Brain pericyte (primary cell): ENCODE measurements at places on chromosomes 16 and 17.

GRCh38 chr17:32319548-32319905, 22.4 kb downstream of the C17orf75 start:
- no peak for DNase-seq

GRCh38 chr16:69411064-69411985, 13.1 kb upstream of the CYB5B start:
- no peak for DNase-seq

DNA sequence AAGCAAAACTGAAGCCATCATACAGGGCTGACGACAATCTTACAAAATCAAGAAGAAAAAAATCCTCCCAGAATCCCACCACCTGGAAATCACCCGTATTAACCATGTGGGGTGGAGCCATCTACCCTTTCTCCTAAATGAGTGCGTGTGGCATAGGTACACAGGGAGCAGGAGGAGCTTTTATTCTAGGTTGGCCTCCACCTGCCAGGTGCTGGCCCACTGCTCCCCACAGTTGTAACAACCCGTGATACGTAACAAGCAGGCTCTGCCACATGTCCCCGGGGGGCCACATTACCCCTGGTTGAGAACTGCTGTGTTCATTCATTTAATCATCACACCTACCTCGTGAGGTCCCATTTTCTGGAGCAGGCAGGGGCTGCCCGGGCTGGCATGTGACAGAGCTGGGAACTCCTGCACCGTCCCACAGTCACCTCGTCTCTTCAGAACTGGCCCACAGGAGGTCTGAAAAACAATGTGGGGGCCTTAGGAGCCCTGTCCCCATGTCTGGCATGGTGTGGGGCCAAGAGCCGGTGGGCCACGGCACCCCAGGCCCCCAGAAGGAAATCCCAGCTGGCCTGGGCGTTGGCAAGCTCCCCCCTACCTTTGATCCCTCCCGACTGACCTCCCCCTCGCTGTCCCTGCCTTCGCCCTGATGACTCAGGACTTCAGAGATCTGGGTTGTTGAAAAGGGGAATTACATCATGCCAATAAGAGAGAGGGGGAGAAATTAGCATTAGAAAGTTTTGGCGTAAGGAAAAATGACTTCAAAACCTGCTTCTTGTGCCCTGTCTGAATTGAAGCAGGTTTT, 12.9 kb downstream of the CMIP start:
- DNase-seq: no peak

GRCh38 chr17:81395600-81396277, 482 bp downstream of the BAHCC1 start:
- DNase-seq: no peak

- no peak for DNase-seq
Observed at GRCh38 chr17:61306003-61306402, 93.6 kb upstream of the TBX2 start.

DNA sequence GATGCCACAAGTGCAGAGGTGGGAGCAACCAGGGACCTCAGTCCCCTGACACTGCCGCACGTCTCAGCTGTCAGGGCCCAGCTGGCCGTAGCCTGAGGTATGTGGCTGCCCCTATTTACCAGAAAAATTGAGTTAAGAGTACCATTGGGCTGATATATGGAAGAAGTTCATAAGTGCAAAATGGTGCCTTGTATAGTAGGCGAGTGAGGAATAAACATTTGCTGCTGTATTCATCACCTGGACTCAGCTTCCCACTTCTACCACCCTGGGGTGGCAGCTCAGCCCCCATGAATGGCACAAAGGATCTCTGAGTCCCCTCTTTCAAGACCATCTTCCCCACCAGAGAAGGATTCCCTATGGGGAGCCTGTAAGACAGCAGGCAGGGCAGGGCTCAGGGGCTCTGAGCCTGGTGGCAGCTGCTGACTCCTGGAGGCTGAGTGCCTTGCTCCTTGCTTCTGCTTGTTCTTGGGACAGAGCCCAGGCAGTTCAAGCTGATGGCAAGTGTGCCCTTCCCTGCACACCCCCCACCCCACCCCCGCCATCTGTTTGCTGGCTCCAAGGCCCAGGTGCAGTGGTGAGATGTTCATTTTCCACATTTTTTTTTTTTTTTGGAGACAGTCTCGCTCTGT, 29.0 kb downstream of the TRPV2 start:
- no peak for DNase-seq

DNA sequence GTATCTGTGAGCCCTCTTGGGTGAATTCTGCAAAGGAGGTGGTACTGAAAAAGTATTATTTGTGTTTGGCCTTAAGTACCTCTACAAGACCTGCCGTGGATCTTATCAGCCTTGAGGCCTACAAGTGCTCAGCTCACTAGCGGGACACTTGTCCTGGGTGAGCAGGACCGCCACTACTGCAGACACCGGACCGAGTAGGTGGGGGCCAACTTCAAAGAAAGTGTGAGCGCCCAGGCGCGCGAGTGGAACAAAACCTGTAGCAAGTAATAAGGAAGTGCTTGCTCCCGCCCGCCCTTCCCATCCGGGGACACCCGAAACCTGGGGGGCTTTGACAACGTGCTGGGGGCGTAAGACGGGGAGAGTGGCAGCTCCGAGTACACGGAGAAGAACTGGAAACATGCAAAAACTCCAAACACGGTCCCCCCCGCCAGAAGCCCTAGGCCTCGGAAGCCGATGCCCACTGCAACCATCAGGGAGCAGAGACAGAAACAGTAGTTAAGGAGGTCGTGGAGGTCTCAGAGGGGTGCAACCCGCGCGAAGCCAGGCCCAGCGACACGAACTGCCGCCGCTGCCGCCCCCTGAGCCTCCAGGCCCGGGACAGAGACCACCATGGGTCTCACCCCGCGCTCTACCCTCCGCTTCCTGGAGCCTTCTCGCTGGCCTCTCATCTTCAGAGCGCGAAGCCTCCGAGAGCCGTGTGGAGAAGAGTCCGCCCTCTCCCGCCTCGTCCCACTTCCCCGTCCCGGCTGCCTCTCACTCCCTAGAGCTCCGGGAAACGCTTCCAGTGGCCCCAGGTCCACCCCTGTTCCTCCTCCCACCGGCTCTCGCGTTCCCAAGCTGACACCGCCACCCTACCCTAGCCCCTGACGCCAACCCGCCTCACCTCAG, 537 bp downstream of the CNOT1 start:
- no peak for DNase-seq

GRCh38 chr17:2090210-2090641, 35.3 kb downstream of the HIC1 start:
- DNase-seq: no peak
